ENCODE measurements at places on chromosomes 11 and 22.

DNA sequence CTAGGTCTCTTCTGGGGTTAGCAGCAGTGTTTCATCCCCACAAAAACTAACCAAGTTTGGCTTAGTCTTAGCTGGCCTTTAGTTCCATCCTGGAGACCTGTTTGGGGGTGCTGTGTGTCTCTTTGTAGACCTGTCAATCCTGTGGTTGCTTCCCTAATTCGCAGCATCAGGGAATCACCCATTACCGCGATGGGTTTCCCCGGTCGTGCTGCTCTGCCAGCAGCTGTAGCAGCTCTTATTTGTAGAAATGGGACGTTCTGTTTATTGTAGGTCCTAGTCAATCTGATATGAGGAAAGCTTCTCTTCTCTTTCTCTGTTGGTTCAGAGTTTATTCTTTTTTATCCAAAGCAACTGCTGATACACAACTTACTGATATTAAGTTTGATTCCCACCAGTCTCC, 91.6 kb downstream of the CECR2 start:
- H3K4me1 ChIP-seq: peaks cover 4% of the 10 kb centered on the region
- no peaks in the 10 kb centered on the region for H3K36me3 ChIP-seq
- H3K4me3 ChIP-seq: no peak overlapping the region
- H3K27me3 ChIP-seq: peaks cover 11% of the 10 kb centered on the region
- no peak for DNase-seq
- H3K27ac ChIP-seq: no peak overlapping the region

DNA sequence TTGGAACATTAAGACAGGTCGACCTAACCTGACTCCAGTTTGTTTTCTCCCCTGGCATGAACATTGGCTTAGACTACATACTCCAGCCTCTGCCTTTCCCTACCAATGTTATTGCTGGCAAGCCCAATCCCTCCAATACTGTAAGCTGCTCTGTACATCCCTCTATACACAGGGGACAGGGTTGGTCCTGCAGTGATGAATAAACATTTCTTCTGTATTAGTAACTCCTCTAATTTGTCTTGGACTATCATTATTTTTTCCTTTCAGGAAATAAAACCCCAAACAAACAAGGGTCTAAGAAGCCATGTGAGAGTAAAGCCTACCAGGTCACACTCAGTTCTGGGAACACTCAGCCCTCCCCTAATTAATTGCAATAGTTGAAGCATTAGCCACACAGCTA, 35.1 kb upstream of the FJX1 start:
- DNase-seq: no peak
- no peak overlapping the region for H3K4me3 ChIP-seq

- H3K4me3 ChIP-seq: no peak overlapping the region
- no peaks in the 10 kb centered on the region for H3K4me1 ChIP-seq
- H3K36me3 ChIP-seq: no peaks in the 10 kb centered on the region
- H3K27me3 ChIP-seq: peaks cover 51% of the 10 kb centered on the region
- DNase-seq: no peak
- no peak overlapping the region for H3K27ac ChIP-seq
Measured at GRCh38 chr11:35427071-35427470, 7.7 kb upstream of the SLC1A2 start.

DNA sequence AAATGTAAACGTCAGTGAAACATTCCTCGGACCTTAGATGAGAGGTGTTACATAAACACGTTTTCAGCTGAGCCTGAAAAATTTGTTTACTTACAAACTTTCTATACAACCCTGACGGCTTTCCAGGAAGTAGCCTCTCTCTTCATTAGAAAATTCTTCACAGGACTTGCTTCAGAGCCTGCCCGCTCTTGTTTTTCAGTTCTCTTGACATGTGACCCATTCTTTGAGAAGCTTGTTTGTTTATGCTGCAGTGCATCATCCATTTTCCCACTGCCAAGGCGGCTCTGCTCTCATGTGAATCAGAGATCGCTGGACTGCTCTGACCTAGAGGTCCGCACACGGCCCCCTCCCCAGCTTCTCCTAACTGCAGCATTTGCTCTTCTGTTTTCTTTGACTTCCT, 47.9 kb upstream of the ARHGAP42 start:
- H3K4me3 ChIP-seq: no peak overlapping the region
- H3K36me3 ChIP-seq: no peaks in the 10 kb centered on the region
- DNase-seq: no peak
- H3K27me3 ChIP-seq: peaks cover 11% of the 10 kb centered on the region
- H3K27ac ChIP-seq: no peak overlapping the region

DNA sequence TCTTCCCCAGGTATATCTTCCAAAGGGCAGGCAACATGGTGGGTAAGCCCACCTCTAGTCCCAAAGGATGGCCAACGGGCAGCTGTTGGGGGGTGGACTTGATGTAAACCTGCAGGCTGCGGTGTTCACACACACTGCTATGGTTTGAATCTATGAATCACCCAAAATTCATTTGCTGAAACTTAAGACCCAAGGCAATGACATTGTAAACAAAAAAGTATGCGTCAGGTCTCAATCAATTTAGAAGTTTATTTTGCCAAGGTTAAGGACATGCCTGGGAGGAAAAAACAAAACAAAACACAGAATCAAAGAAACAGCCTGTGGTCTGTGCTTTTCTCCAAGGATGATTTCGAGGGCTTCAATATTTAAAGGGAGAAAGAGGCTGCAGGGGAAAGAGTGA, 18.3 kb downstream of the RCN1 start:
- H3K27me3 ChIP-seq: peaks cover 8% of the 10 kb centered on the region
- H3K27ac ChIP-seq: no peak overlapping the region
- peaks cover 11% of the 10 kb centered on the region for H3K4me1 ChIP-seq
- no peak overlapping the region for H3K4me3 ChIP-seq
- no peak for DNase-seq

GRCh38 chr22:28544431-28544868, 135.2 kb downstream of the TTC28 start:
- no peak overlapping the region for H3K4me3 ChIP-seq
- no peaks in the 10 kb centered on the region for H3K4me1 ChIP-seq
- H3K36me3 ChIP-seq: no peaks in the 10 kb centered on the region
- no peaks in the 10 kb centered on the region for H3K27me3 ChIP-seq
- no peak for DNase-seq

GRCh38 chr11:129251067-129251466, 58.9 kb upstream of the ARHGAP32 start:
- peaks cover 4% of the 10 kb centered on the region for H3K4me1 ChIP-seq
- no peak overlapping the region for H3K27ac ChIP-seq
- no peaks in the 10 kb centered on the region for H3K27me3 ChIP-seq
- DNase-seq: no peak
- H3K4me3 ChIP-seq: no peak overlapping the region

- no peak for DNase-seq
- no peak overlapping the region for H3K27ac ChIP-seq
- H3K4me3 ChIP-seq: no peak overlapping the region
- H3K36me3 ChIP-seq: peaks cover 4% of the 10 kb centered on the region
Measured at GRCh38 chr22:37981282-37982011, 2.9 kb downstream of the SOX10 start.

DNA sequence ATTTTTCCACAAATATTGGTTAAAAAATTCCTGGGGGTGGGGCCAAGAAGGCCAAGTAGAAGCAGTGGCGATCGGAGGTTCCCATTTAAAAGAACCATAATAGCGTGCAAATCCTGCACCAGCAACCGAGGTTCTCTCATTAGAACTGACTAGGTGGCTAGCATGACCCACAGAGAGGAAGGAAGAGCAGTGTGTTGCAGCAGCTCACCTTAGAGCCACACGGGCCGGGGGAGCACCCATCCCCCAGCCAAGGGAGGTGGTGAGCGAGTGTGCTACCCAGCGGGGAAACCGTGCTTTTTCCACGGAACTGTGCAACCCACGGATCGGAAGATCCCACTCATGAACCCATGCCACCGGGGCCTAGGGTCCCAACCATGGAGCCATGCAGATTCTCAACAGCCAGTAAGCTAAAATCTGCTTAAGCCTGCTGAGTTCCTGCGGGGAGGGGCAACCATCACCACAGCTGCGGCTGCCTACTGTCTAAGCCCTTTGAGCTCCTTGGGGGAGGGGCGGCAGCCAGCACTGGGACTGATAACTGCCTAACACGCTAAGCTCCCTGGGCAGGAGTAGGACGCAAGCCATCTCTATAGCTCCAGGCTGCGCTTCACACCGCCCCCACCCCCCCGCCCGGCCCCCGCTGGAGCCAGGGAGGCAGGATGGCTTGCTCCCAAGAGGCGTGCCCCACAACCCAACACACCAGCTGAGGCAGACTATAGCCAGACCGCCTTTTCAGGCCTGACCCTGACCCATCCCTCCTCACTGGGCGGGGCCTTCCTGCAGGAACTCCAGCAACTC, 21.0 kb upstream of the HTATIP2 start:
- no peaks in the 10 kb centered on the region for H3K36me3 ChIP-seq
- H3K27ac ChIP-seq: no peak overlapping the region
- peaks cover 7% of the 10 kb centered on the region for H3K4me1 ChIP-seq
- no peak for DNase-seq
- H3K27me3 ChIP-seq: peaks cover 64% of the 10 kb centered on the region

DNA sequence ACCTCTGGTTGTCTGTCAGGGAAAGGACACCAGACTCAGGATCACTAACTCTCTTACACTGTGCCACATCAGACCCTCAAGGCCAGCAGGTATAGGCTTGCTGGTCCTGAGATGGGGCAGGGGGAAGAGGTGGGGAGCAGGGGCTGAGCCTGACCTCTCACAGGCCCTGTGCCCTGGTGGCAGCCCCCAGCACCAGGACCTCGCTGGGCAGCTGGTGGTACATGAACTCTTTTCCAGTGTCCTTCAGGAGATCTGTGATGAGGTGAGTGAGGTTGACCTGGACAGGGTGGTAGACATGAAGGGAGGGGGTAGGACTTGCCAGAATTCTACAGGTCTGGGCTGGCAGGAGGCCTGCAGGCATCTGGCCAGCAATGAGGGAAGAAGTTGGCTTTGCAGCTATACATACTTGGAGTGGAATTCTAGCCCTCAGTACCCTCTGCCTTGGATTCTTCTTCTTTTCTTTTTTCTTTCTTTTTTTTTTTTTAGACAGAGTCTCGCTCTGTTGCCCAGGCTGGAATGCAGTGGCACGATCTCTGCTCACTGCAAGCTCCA, 1.4 kb downstream of the NUDT22 start:
- H3K27ac ChIP-seq: peak overlapping the region; percentile 81
- no peaks in the 10 kb centered on the region for H3K27me3 ChIP-seq
- H3K4me3 ChIP-seq: peak overlapping the region; percentile 87
- peaks cover 10% of the 10 kb centered on the region for H3K36me3 ChIP-seq
- no peak for DNase-seq

- no peak overlapping the region for H3K27ac ChIP-seq
- H3K36me3 ChIP-seq: no peaks in the 10 kb centered on the region
Measured at GRCh38 chr11:34855754-34856095, 60.5 kb downstream of the APIP start.

GRCh38 chr11:56151376-56151775, 8.7 kb downstream of the OR8K5 start:
- H3K4me3 ChIP-seq: no peak overlapping the region
- DNase-seq: no peak
- H3K36me3 ChIP-seq: no peaks in the 10 kb centered on the region
- no peak overlapping the region for H3K27ac ChIP-seq
- H3K4me1 ChIP-seq: no peaks in the 10 kb centered on the region

DNA sequence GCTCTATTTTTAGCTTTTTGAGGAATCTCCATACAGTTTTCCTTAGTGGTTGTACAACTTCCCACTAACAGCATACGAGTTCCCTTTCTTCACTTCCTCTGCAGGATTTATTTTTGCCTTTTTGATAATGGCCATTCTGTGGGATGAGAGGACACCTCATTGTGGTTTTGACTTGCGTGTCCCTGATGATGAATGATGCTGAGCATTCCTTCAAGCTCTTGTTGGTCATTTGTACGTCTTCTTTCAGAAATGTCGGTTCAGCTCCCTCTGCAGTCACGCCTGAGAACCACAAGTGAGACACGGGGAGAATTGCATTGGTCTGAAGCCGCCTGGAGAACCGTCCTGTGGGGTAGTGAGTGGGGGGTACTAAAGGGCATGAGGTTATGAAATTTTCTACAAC, 2.0 kb upstream of the KRTAP5-10 start:
- no peaks in the 10 kb centered on the region for H3K4me1 ChIP-seq
- no peak overlapping the region for H3K4me3 ChIP-seq

DNA sequence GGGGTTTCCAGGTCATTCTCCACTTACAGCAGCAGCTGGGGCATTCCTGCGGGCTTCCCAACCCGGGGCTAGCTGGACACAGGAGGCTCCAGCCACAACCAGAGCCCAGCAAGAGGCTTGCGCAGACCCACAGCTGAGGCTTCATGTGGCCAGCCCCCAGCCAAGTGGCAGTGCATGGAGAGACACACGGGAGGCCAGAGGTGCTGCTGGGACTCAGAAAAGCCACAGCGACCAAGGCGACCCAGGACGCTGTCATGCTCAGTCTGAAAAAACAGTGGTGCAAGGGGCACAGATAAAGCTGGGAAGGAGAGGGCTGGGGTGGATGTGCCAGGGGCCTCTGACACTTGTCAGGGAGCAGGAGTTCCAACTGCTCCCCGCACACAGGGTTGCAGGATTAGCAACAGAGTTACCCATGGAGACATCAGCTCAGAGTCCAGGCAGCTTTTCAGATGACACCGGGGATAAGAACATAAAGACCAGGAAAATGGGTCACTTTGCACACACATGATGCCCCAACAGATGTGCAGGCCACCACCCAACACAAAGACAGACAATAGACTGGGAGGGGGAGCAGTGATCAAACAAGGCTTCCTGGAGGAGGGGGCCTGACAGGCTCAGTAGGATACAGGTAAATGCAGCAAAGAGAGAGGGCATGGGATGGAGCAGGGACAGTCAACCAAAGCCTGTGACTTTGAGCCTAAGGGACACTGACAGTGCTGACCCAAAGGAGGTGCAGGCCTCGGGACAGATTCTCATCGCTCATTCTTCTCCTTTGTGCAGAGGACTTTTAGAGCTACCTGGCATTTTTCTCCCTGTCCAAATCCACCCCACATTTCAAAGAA, 6.9 kb upstream of the NEAT1 start:
- peak overlapping the region; percentile 100 for H3K27ac ChIP-seq
- H3K4me3 ChIP-seq: peak overlapping the region; percentile 86
- DNase-seq: peak; percentile 13
- peaks cover 52% of the 10 kb centered on the region for H3K4me1 ChIP-seq

DNA sequence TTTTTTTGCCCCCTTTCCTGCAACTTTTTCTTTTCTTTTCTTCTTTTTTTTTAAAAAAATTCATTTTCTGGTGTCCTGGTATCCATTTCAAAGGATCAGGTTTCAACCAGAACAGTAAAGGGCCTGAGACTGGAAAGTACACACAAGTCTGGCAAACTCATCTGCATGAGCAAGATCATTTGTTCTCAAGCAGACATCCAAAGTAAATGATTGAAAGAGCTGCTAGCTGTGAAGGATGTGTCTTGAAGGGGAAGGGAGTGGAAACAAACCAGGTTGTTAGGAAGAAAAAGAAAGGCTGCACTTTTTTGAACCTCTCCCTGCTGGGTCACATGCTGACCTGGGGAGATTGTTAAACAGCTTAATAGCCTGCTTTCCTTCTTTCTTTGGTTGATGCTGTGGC, 5.3 kb downstream of the YAP1 start:
- peaks cover 40% of the 10 kb centered on the region for H3K27me3 ChIP-seq
- peaks cover 7% of the 10 kb centered on the region for H3K4me1 ChIP-seq
- no peak overlapping the region for H3K27ac ChIP-seq
